NCI-H187 treated with DMSO at 0.1 percent for 48 hours (cell line): ENCODE measurements at places on chromosomes 7 and 10.

DNA sequence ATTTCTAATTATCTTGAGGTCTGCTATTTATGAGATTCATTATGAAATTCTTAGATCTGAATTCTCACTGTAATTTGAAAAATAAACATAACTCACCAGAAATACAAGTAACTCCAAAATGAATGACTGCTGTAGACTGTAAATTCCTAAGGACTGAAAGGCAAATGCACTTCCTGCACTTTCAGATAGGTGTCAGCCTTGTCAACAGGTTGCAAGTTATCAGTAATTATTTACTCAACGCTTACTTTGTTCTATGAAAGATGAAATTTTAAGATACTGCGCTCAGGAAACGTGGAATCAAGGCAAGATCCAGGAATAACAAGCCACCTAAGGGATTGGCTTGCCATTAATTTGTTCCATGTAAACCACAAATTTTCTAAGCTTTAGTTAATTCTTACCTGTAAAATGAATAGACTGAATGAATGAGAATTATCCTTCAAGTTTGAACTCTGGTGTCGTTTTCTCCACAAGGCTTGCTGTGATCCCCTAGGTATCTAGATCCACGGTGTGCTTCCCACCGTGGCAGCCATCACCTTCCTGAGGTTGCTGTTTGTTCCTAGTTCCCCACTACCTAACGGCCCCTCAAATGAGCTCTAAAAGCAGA, 12.6 kb downstream of the DHX32 start:
- no peak for DNase-seq

- no peak for DNase-seq
These were observed 970.2 kb upstream of the CELF2 start for GRCh38 chr10:10047426-10047825.

- DNase-seq, result no peak
These were observed 129.5 kb downstream of the LHPP start for GRCh38 chr10:124591123-124591495.

- no peak for DNase-seq
These were observed 26.7 kb upstream of the NDST2 start for GRCh38 chr10:73838008-73838567.

- no peak for DNase-seq
These were observed 100.8 kb downstream of the ACTR3B start for GRCh38 chr7:152860310-152860709.

GRCh38 chr10:33734393-33735155, 400.1 kb upstream of the NRP1 start:
- no peak for DNase-seq

DNA sequence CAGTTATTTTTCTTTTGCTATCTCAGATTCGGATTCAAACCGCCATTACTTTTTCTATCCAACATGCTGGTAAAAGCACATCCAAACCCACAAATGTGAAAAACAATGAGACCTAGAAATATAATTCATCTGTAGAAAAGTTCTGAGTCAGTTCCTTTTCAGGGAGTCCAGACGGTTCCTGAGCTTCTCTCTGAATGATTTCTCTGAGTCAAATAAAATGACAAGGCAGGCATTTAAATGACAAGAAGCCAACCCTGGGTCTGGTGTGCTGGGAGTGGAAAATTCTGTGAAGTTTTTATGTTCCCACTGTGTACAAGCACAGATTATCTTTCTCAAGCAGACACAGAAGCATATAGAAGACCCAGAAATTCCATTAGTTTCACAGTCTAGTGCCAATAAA, 96.3 kb upstream of the ANKRD1 start:
- DNase-seq, result no peak

DNA sequence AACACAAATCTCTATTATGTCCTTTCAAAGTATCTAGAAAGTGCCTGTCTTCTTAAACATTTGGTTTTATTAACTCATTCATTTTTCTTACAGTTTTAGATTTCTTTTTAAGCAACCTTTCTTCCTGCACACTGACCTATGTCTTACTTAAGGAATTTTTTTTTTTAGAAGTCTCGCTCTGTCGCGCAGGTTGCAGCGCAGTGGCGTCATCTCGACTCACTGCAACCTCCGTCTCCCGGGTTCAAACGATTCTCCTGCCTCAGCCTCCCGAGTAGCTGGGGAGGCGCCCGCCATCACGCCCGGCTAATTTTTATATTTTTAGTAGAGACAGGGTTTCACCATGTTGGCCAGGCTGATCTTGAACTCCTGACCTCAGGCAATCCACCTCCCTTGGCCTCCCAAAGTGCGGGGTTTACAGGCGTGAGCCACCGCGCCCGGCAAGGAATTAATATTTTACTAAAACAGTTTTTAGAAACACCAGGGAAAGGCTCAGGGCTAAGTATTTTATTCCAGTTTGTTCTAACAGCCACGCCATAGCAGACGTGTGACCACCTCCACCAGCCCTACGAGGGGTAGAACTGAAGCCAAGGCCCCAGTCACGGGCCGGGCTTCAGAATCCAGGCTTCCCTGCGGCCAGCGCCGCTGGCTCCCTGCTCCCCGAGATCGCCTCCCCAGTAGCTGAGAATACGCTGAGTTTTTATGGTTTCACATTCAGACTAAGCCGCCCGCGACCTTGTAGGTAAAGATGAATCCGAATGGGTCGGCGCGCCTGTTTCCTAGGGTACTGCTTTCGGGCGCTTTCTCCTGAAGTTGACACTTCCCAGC, 941 bp upstream of the LUC7L2 start:
- DNase-seq, result no peak

DNA sequence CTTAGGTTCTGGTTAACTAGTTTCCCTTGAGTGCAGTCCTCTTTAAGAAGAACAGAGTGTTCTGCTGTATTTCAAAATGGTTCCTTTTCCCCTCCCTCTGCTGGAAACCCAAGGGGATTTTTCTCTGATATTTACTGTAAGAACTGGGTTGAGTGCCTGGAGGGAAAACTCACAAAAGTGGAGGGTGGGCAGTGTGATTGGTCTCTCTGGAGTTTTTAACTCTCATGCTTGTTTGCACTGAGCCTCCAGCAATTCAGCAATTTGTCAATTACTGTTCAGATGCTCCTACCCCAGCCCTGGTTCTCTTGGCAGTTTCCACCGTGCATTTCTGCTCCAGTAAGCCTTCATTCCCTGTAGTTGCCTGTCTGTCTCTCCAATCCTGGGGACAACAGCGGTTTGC, 273.4 kb upstream of the SORCS1 start:
- DNase-seq, result no peak

GRCh38 chr10:113927440-113927839, 73.0 kb downstream of the NHLRC2 start:
- no peak for DNase-seq

DNA sequence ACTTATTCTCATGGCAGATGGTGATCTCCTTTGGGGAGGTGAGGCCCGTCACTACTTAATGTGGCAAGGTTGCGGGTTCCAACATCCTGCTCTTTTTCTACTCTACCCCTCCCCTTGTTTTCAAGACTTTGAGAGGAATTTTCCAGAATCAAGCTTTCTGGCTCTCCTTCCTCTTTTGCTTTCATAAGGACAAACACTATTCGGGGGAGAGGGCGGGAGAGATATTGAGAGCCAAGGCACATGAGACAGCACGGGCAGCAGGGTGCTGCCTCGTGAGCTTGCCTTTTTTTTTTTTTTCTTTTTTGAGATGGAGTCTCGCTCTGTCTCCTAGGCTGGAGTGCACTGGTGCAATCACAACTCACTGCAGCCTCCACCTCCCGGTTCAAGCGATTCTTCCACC, 6.9 kb upstream of the PFKFB3 start:
- DNase-seq, result no peak

DNA sequence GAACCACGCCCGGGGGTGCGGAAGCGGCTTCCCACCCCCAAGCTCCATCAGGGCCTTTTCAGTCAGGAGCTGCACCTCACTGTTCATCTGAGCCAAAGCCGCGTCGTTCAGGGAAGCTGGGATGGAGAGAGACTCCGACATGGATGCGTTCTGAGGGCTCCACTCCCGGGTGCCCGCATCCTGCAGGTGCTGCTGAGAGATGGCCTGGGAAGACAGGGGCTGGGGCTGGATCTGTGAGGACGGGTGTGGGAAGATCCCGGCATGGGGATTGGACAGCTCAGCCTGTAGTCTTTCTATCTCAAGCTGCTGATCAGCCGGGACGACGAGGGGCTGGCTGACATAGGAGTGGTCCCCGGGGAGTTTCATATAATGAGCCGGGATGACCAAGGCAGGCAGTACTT, 45.0 kb upstream of the NMT2 start:
- DNase-seq, result no peak

GRCh38 chr10:24214762-24215161, 5.8 kb downstream of the KIAA1217 start:
- DNase-seq, result no peak

DNA sequence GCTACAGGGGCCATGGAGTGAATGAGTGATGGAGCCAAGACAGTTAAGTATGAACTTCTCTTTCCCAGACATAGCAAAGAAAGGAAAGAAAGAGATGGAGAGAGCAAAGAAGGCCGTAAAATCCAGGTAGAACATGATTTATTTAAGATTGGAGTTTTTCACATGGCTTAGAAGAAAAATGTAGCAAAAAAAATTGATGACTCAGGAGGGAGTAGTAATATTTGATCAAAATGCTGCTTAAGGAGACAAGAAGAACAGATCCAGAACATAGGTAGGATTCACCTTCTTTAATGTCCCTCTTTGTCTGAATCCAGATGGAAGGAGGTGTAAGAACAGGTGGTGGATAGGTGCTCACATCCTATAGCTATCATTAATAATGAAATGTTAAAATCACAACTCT, 51.0 kb upstream of the GLCCI1 start:
- no peak for DNase-seq

- peak; percentile 96 for DNase-seq
These were observed 743 bp upstream of the PITRM1 start for GRCh38 chr10:3173171-3173878.

DNA sequence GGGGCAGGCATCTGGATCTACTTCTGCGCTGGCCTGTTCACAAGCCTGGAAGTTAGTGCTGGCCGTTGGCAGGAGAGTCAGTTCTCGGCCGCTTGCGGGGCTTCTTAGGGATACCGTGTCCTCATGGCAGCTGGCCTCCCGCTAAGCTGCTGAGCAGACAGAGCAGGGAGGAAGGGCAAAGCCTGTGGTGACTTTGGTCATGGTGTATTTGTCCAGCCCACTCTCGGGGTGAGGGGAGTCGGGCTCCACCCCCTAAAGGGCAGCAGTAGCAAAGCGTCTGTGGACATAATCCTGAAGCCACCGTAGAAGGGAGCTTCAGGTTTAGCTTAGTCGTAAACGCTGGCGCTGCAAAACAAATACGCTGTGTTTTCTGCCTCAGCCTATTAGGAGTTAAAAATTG, 12.2 kb downstream of the UBE3C start:
- no peak for DNase-seq

DNA sequence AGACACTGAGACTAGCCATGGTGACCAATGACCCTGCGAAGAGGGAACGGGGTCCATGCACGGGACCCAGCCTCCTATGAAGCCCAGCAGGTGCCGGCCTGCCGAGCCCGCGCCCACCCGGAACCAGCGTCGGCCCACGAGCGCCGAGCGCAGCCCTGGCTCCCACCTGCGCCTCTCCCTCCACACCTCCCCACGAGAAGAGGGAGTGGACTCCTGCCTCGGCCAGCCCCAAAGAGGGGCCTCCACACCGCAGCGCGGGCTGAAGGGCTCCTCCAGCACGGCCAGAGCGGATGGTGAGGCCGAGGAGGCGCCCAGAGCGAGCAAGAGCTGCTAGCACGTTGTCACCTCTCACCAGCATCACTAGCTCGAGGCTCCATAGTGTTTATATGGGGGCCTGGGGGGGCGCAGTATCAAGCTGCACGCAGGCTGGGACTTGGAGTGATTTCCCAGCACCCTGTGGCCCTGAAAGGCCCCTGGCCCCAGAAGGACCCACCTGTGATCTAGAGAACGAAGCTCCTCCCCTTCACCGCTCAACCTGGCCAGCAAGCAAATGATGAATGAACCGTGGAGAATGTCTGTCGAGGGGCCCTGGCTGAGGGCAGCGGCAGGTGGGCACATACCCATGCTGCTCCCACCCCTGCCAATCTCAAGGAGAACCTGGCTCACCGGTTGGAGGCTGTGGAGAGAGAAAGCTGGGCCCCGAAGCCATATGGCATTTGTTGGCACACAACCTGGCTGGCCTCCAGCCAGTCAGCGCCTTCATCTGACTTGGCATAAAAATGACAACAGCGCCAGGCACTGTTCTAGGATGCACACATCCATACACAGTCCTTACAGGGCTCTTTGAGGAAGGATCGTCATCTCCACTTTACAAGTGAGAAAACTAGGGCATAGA, 30.7 kb downstream of the GHRHR start:
- no peak for DNase-seq

DNA sequence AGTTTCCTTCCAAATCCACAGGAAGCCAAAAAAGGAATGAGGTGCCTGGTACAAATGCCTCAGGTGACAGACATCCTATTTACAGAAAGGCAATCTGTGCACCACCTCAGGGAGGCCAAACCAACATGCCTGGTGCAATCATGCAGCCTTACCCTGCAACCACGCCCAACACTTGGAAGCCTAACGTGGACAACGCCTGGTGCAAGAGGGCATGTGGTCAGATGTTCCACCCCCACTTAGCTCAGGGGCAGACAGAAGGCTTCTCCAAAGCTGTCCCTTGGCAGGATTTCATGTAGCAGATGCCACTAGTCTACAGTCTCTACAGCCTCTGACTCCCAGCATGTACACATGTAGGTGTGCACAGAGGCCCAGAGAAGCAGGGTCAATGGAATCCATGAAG, 89.5 kb downstream of the KCNMA1 start:
- no peak for DNase-seq

DNA sequence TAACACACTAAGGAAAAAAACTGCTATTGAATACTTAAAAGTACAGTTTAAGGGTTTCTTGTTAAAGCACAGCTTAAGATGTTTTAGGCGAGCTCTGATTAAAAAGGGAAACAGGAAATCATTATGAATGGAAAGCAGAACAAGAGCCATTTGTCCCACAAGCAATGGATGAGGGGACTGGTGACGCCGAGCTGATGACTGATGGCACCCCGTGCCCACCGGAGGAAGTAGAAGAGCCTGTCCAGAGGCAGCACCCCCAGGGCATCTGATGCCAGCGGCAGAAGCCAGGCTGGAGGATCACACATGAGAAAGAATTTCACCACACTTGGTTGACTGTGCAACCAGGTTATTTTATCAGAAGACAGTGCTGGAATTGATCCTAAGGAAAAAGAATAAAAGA, 15.0 kb upstream of the INSIG1 start:
- DNase-seq, result no peak
